ENCODE measurements at places on chromosomes 1 and 21.

- no peak for DNase-seq
Measured at GRCh38 chr1:16147156-16147926, 8.5 kb downstream of the EPHA2 start.

DNA sequence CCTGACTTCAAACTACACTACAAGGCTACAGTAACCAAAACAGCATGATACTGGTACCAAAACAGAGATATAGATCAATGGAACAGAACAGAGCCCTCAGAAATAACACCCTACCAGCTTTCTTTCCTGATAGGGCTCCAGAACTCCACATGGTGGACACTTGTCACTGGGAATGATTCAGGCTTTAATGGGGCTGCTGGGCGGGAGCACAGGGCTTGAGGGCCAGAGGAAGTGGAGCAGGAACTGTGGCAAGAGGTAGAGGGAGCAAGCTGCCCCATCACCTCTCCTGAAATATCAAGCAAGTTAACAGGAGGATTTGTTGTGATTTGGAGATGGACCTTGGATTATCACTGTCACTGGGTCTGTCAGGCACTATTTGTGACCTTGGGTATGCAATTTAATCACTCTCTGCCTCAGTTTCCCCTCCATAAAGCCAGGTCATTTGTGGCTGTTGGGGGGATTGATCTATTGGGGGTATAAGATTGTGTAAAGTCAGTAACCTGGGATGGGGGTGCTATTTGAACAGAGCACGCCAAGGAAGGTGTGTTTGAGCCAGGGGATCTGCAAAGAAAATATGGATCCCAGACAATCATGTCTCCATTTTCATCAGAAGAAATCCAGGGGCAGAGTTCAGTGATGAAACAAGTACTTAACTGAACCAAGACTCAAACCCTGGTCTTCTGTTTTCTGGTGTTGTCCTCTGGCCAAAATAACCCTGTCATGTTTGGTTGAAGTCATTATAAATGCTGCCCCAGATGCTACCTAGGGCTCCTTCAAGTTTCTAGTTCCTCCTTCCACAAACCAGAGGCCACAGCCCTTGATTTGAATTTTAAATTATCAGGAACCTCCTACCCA lies 25.2 kb downstream of the ETS2 start:
- no peak for DNase-seq

DNA sequence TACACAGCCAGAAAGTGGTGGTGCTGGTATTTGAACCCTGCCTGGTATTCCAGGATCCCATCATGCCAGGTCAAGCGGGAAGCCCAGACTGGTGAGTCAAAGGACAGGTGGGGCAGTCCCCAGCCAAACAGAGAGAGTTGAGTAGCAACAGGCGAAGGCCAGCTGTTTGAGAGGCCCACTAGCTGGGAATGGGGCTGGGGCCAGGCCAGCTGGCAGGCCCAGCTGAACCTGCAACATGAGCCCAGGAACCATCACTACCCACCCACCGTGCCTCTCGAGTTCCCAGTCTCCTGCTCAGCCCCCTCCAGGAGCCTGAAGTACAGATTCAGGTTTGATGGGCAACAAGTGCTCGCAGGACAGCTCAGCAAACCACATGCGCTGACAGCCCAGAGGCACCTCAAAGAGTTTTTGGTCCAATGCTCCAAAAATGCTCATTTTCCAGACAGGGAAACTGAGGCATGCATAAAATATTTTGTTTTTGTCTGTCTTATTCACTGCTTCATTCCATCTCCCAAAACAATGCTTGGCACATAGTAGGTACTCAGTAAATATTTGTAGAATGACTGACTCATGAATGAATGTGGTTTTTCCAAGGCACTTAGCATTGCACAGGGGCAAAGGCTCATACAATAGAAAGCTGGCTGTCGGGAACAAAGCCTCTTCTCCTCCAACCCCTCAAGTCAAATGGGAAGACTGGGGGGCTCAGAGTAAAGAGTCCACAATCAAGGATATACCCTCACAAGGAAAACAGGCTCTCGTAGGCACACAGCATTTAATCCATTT lies 42.5 kb upstream of the CLIC4 start:
- no peak for DNase-seq

DNA sequence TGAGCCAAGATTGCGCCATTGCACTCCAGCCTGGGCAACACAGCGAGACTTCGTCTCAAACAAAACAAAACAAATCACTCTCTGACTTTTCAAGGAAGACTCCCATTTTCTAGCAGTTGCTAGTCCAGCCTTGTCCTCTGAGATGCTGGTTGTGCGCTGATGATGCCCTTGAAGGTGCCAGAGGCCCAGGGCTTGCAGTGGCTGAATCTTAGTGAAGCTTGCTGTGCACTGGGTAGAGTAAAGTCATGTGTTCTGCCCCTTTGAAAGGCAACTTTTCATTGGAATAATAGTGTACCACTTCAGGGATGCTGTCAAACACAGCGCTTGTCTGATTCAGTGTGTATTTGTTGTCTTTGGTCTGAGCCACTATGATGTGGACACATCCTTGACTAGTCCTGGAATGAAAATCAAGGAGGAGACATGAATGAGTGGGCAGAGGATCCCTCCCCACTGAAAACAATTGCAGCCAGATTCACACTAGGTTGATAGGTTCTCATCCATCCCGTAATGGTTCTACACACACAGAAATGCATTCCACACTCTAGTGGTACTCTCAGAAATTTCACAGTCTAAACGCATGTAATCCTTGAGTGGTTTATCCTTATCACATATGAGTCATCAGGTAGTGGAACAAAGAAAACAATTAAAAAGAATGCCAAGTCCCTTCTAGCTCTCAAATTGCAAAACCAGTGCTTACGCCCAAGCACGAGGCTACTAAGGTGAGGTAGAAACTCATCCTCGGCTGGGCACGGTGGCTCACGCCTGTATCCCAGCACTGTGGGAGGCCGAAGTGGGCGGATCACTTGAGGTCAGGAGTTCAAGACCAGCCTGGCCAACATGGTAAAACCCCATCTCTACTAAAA lies 17.8 kb upstream of the TDRD10 start:
- DNase-seq = no peak

DNA sequence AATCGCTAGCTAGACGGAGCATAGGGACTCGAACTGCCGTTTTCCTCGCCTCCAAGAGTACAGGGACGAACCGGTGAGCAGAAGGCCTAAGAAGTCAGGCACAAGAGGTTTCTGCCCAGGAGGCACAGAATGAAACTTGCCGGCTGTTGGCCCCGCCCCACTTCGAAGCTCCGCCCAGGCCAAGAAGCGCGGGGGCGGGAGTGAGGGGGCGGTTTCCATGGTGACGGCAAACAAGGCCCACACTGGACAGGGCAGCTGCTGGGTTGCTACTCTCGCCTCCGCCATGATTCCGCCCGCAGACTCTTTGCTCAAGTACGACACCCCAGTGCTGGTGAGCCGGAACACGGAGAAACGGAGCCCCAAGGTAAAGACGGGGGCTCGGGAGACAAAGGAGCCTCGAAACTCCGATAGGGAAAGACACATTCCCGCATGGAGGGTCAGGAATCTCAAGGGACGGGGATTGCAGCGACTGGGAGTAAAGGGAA lies at the start of gene DNALI1:
Gene DNALI1 (plus strand): TSS at position 229 of the 485 bp plus-strand sequence. CDS start 55 bp downstream, at position 284.
- DNase-seq = no peak

GRCh38 chr21:33189824-33190223 lies 39.9 kb upstream of the IFNAR2 start:
- no peak for DNase-seq

- no peak for DNase-seq
Measured at GRCh38 chr1:33792651-33793050, 71.2 kb upstream of the HMGB4 start.
